ENCODE measurements at places on chromosomes 6 and 20. TPM values are rescaled to one million over a fixed set of nuclear protein-coding genes. Genes with fewer than 3 reads are reported as not detected.

DNA sequence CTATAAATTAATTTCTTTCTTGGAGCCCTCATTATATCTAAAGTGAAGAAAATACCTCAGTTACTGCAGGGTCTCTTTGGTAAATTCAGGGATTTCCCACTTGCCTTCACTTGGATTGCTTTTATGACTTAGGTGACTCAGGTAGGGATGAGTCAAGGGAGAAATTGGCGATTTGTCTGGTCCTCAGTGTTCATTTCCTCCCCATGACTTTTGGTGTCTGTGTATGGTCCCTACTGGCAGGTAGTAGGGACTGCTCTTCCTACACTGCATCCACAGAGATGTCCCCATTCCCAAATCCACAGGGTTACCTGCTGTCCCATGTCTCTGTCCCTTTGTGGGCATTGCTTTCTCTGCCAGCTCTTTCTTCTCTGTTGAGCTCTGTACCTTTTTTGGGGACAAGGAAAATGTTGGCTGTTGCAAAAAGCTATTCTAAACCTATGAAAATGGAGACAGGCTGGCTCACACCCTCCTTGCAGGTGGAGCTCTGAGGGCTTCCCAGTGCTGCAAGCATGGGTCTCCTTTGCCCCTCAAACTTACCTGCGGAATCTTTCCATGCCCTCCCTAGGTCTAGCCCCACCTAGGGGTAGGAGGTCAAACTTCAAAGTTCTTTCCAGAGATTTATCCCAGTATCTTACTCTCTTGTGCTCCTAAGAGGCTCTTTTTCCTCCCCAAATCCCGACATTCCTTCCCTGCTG, 211.9 kb downstream of the ZNF217 start:
- no peak for DNase-seq

DNA sequence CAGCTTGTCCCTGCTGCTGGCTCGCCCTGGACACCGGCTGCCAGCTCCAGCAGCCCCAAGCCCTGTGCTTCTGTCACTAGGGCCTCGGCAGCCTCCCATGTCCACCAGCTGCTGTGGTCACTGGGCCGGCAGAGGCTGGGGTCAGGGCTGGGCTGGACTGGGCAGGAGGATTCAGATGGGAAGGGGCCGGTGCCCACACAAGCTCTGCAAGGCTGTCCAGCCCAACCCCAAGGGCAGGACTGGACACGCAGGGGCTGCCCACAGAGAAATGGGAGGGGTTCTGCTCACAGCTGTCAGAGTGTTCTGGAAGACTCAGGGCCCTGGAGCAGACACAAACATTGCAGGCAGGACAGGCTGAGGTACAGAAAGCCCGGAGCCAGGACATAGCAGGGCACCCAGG, 65.6 kb downstream of the ADNP start:
- no peak for DNase-seq

DNA sequence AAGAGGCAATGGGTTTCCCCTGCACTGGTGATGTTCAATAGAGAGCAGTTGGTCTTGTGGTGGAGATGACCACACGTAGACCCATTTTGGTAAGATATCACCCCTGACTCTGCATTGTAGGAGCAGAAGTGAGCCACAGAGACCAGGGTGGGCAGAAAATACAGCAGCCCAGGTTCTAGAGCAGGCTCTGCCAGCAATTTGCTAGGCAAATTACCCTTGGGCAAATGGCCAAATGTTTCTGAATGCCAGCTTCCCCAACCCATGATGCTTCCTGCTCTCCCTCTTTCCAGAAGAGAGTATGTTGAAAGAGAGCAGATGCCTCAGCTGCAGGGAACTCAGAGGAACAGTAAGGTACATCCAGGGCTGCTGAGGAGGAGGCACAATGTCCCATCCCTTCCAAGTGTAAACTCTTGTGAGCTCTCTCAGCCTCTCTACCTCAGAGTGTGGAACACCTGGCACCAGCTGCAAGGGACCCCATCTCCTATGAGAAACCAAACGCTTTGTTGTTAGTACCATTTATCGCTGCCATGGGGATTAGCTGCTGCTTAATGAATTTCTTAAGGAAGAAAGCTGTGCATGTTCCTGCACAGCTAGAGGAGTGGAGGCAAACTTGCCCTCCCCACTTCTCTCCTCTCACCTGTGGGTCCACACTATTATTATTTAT, 317.5 kb upstream of the MOCS1 start:
- no peak for DNase-seq

DNA sequence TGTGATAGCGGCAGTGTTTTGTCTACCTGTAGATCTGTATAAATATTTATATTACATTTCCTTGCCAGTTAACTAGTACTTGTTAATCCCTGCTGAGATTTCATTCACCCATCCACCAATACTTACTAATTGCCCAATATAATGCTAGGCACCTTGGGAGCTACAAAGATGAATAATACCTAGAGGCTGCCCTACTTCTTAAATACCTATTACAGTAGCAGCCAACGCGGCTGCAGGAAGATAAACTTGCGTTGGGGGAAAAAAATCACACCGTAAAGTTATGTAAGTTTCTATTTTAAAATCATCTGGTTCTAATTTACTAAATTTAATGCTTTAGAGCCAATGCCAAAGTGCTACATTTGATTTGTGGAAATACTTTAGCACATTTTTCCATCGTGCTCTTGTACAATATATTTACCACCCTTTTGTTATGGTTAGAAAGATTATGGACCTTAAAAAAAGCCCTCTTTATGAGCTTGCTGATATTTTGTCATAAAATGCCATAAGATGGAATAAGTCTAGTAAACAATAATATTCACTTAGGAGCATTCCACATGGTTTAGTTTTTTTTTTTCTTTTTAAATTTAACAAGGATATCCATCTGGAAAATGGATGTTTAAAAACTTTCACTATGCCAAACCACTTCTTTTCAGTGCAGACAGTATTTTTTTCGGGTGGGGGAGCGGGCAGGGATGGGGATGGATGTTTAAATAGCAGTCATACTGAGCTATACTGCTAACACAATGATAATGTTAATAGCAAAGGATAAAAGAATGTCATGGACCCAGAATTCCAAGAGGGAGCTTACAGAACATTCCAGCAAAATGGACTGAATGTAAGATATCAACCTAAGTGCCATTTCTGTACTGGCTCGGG, 13.2 kb upstream of the NEDD9 start:
- no peak for DNase-seq

DNA sequence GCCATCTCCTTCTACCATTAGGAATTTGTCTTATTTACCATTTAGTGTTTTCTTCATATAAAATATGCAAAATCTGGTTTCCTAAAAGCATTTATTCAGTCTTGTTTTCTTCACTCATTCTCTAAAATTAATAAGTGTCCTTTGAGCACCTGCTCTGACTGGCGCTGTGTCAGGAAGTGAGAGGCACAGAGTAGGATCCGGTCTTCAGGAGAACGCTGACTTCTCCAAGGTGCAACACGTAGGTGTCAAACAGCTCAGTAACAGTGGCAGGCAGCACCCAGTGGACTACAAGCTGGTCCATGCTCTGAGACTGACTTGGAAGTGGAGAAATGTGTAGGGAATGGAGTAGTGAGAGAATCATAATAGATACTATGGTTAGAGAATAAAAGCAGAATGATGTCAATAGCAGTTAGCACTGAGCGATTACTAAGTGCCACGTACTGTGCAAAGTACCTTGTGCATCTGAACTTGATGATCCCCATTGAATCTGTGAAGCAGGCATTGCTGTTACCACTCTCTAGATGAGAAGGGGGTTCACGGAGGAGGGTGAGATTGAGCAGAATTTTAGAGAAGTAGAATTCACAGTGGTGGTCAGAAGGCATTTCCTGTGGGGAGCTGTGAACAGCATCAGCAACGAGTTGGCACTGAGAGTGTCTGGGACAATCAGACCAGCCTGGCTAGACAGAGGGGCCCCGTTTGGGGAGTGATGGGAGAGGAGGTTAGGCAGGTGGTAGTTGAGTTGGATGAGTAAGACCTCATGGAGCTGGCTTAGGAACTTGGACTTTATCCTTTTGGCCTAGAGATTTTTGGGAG, 569.8 kb downstream of the QKI start:
- no peak for DNase-seq

DNA sequence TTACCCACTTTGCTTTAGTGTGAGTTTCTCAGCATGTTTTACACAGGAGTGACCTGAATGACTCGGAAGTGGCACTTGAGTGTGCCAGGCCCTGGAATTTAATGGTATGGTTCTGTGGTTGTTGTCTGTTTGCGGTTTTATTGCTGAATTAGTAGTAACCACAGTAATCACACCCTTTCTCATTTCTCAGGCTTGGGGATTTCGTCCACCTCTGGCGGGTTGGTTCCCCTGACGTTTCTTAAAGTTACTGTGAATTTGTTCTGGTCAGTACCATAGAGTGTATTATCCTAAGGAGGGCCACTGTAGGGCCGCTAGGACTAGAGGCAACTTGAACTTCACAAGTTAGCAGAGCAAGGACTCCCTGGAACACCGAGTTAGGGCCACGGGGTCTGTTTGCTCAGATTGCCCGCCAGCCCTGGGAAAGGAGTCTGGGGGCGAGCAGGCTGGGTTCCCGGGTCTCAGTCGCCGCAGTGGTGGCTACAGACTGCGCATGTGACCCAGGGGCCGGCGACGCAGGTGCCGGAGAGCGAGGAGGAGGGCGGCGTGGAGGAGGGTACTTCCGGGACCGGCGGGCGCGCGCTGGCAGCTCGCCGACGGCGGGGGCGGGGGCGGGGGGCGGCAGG, 546 bp upstream of the KLHL32 start:
- DNase-seq = no peak

- no peak for DNase-seq
Observed at GRCh38 chr6:98838032-98838431, 3.7 kb downstream of the POU3F2 start.

DNA sequence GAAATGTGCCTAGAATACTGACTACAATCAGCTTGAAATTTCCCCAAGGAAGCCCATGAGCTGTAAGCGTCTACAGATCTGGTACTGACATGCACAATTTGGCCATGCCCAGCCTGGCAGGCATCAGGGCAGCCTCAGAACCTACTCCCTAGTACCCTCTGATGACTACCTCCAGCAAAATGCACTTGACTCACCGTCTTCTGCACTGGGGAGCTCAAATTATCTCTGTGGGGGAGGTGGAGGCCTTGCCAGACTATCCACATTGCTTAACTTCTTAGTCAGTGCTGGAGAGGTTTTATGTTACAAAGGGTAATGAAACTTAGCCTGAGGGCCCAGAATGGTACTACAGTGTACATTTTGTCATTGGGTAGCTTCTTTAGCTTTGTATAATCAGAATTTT, 126.0 kb upstream of the ADGRF1 start:
- DNase-seq = no peak

DNA sequence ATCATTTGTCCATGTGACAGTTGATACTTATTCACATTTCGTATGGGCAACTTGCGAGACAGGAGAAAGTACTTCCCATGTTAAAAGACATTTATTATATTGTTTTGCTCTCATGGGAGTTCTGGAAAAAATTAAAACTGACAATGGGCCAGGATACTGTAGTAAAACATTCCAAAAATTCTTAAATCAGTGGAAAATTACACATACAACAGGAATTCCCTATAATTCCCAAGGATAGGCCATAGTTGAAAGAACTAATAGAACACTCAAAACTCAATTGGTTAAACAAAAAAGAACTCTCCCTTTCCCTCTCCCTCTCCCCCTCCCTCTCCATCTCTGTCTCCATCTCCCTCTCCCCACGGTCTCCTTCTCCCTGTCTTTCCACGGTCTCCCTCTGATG, 19.4 kb upstream of the EIF2S2 start:
- no peak for DNase-seq

- no peak for DNase-seq
Observed at GRCh38 chr6:159036673-159037072, 8.1 kb downstream of the TAGAP start.

- DNase-seq = no peak
Observed at GRCh38 chr6:157795841-157796240, 27.2 kb upstream of the SNX9 start.

- no peak for DNase-seq
Observed at GRCh38 chr20:59148701-59149493, 14.7 kb upstream of the ZNF831 start.

DNA sequence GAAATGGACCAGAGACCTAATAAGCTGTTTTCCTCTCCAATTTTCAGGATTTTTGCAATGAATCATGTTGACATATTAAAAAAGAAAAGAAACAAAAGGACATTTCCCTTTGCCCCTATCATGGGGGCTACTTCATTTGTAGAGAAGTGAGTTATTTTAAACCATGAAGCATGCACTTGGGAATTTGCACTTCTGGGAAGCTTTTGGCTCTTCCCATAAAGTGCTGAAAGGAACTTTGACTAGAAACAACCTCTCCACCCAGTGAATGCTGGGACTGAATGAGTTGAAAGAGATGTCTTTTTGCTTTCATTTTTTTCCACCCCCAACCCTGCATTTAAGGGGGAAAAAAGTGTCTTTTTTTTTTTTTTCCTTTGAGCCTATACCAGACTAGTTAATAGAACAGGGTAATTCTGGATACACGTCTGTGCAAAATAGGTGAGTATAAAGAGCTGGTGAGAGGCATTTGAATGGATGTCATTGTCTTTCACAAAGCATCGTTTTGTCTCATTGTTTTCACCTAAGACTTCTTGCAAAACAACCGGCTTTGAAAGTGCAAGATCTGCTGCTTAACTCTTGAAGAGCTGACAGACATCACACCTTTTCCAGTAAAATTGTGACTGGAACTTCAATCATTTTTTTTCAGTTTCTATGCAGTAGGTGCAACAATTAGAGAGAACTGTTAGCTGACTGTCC, 138.7 kb upstream of the BACH2 start:
- DNase-seq = no peak

DNA sequence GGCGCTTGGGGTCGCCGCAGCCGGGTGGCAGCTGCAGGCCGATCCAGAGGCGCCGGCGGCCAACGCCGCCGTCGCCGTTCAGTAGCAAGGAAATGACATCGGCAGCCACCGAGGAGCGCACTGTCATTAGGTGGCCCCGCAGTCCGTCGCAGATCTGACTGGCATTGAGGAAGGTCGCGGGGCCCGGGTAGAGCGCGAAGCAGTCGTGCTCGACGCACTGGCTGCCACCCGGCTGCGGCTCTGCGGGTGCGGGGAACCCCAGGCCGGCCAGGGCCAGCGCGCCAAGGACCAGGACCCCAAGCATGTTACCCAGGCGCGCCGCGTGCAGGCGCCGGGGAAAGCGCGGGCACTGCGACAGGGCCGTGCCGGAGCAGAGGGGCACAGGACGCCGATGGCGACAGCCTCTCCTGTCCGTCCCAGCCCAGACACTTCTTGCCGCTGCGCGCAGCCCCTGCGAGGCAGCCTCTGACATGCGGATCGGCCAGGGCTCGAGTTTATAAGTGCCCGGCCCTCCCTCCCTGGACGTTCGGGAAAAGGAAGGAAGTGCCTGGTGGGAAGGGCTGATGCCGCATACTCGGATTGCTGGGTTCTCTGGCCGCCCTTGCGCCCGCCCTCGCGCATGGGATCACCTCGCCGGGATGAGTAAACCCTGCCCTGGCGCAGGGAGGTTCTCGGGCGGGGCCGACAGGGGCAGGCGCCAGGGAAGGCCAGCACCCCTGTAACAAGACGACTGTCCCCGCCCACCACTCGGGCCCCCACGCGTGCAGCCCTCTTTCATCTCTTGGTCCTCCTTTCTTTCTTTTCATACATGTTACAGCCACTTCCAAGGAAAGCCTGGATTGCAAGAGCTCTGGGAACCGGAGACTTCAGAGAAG, at the start of gene THBD:
Gene THBD, minus strand, starts transcription at position 472 of the 875 bp plus-strand sequence. Its CDS starts 168 bp downstream, at position 304.
- DNase-seq = peak; percentile 84

Gene OPRM1
- not detected for total RNA-seq

Gene DPPA5
- not detected for total RNA-seq

Gene NCOA5
- total RNA-seq = 27.4 TPM

Gene ZC2HC1B
- not detected for total RNA-seq

Gene HRH3
- total RNA-seq = not detected

Gene SRSF12
- total RNA-seq = 2.0 TPM

Gene GABRR1
- total RNA-seq = 0.27 TPM

Gene PPIL6
- total RNA-seq = 7.1 TPM
